ENCODE measurements at places on chromosomes 5 and 9.

- no peak for DNase-seq
These were observed 12.1 kb downstream of the DCAF12 start for GRCh38 chr9:34114436-34114835.

DNA sequence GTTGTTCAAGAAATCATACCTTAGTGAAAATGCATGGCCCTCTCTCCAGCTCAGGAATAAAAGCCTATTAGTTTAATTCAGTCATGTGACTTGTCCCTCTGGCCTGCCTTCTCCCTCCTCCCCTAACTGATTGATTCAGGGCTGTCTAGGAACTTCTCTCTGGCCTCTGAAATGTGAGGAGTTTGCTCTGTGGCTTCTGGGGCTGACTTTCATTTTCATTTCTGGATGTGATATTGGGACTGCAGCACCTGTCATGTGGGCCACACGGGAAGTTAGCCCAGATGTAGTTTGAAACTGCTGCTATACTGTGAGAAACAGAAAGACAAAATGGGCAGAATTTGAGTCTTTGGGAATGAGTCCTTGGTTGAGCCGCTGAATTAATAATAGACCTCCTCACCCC is 44.8 kb downstream of the PARP8 start:
- no peak for DNase-seq

DNA sequence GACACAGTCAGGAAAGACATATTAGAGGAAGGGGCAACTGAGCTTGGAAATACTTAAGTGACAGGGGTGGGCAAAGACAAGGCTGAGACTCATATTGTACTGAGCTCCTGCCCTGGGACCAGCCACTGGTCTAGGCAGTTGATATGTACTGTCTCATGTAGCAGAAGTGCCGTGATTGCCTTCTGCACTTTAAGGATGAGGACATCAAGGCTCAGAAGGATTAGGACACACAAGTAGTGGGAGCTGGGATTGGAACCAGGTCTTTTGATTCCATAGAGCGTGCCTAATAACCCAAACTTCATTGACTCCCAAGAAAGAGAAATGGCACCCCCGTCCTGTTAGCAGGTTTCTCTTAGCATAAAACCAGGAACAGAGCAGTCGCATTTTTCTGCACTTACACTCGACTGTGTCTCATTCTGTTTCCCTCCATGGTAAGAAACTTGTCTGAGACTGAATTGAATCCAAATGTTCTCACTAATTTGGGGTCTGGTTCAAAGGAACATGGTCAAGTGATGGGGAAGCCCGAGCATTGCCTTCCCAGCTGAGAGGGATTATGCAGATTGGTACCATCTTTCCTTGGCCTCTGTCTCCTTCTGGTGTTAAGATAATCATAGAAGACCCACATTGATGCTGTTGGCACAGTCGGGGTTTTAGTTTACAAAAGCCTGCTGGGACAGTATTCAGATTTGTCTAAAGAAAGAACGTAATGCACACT is 70.4 kb downstream of the ANGPTL2 start:
- DNase-seq, result no peak

DNA sequence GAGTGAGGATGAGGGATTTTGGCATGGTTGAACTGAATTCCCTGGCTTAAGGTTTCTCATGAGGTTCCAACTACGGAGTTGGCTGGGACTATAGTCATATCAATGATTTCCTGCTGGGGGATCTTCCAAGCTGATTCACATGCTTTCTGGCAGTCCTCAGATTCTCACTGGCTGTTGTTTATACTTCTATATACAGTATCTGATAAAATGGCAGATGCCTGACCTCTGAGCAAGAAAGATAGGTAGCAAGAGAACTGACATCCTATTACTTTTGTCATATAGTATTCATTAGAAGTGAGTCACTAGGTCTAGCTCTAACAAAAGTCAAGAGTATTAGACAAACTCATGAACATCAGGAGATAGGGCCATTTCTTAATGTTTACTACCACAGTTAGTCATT is 440.9 kb upstream of the EDIL3 start:
- no peak for DNase-seq

GRCh38 chr9:92191801-92192200 is 76.6 kb upstream of the SPTLC1 start:
- peak; percentile 23 for DNase-seq

- peak; percentile 93 for DNase-seq
These were observed 10.5 kb upstream of the EPB41L4B start for GRCh38 chr9:109331353-109331752.

DNA sequence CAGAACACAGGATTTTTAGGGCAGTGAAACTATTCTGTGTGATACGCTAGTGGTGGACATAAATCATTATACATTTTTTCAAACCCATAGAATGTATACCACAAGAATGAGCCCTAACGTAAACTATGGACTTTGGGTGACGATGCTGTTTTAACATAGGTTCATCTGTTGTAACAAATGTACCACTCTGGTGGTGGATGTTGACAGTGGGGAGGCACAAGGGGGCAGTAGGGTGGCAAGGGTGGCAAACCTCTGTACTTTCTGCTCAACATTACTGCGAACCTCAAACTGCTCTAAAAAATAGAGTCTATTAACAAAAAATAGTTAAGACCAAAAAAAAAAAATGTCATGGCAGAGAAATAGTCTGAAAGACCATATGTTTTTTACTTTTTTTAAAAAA is 9.1 kb upstream of the MVB12B start:
- DNase-seq, result no peak

DNA sequence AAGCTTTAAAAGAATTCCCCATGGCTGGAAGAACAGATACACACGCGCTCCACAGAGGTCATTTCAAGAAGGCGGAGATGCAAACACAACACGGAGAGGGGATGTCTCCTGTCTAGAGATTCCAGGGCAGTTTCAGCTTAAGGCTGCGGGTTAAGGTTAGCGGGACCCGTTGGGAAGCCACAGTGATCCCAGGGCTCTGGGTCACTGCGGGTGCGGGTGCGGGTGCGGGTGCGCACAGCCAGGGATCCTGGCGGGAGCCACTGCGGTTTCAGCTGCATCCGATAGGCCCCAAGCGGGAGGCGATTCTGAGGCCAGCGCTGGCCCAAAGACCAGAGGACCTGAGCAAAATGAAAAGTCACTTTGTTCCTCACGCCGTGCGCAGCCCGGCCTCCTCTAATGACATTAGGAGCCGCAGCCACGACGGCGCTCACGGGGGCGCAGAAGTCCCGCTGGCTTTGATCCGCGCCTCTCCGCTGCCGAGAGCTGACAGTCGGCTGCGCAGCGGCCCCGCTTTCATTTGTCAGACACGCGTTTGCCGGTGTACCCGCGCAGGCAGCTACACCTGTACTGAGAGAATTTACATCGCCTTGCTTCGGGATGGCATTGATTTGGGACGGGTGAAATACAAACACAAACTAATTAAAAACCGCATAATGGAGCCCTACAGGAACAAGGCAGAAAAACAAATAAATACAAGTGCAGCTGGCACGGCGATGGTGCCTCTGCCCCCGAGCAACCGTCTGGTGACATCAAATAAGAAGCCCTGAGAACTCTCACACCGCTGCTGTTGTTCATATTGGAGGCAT is 5.3 kb upstream of the IRX1 start:
- no peak for DNase-seq

GRCh38 chr5:123700624-123701287 is 188.8 kb downstream of the CSNK1G3 start:
- peak; percentile 91 for DNase-seq

DNA sequence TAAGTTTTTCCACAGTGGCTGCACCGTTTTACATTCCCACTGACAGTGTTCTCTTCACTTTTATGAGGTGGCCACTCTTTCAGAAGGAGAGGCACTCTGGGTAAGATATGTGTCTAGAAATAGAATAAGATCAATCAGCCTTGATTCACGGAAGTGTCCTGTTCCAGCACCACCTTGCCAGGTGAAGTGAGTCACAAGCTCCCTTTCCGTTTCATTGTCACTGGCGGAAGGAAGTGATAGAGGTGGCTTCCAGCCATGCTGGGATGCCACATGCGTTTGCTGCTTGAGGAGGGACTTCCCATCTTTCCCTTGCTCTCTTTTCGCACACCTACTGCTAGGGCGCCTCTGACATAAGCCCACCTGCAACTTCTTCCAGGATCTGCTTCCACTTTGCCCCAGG is 217.1 kb downstream of the PIK3R1 start:
- DNase-seq, result no peak

GRCh38 chr5:142784401-142784955 is 14.3 kb downstream of the ARHGAP26 start:
- DNase-seq, result no peak

DNA sequence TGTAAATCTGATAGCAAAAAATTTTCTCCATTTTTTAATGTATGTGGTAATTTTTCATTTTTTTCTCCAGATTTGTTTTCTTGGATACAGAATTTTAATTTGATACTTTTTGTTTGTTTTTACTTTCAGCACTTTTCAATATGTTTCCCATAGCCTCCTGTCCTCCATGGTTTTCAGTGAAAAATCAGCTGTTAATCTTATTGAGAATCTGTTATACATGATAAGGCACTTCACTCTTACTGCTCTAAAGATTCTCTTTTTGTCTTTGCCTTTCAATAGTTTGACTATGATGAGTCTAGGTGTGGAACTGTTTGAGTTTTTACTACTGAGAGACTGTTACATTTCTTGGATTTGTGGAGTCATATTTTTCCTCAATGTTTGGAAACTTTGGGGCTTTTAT is 455.7 kb upstream of the NUDT12 start:
- DNase-seq, result no peak

GRCh38 chr9:115350548-115350947 is 232.6 kb upstream of the TNC start:
- no peak for DNase-seq

- no peak for DNase-seq
These were observed 50.8 kb downstream of the SEMA5A start for GRCh38 chr5:9495121-9495520.

DNA sequence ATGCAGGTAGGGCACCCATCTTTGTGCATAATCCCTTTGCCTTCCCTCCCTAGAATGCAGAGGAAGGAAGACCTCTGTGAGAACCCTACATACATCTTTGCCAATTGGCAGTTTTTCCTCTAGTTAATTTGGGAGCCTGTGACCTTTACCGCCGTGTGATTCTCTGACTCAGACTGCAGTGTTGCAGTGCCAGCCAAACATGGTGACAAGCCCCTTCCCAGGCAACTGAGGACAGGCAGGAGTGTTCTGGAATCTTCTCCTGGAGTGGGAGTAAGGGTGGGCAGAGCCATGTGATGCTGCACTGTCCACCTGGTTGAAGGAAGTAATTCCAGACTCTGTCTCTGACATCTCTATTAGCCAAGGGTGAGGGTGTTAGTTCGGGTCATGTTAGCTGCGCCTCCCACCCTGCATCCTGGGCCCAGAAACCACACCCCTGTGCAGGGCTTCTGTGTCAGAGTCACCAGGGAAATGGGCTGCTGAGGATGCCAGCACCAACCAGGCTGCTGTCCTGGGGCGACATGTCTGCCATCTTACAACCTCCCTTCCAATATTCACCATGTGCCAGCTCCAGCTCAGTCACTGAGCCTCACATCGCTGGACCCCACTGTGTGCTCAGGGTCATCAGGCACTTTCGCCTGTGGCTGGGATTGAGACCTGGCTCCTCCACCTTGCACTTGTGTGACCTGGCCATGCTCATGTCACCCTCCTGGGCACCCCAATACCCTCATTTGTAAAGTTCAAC is 21.8 kb downstream of the KCNIP1 start:
- no peak for DNase-seq

DNA sequence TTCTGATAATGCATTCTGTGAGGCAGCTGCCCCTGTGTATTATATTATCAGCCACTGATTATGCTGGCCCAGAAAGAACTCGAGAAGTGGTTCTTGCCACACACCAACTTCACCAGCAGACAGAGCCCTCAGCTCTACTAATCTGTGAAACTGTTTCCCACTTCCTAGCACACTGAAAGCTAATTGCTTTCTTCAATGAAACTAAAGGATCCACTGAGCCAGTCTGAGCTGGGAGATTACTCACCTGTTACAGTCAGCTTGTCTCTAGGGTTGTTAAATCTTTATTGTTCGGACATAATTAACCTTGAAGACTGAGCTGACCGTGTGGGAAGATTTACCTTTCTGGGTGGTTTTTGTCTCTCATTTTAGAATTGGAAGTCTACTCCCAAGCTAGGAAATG is 263.2 kb downstream of the KCTD16 start:
- no peak for DNase-seq

DNA sequence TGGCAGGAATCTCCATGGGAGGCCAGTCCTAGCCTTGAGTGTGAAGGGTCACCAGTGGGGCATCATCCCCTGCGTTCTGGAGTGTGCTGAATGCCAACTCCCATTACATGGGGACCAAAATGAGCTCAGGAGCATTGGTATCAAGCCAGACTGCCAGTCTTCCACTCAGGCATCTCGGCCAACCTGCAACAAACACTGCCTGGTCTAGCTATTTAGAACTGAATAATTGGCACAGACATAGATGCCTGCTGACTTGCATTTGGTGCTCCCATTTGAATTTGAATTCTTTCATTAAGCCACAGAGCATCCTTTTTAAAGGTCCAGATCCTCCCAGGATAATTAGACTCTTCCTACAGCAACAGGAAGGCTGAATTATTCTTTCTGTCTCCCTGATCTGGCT is 116.6 kb upstream of the ABCA1 start:
- DNase-seq, result no peak

DNA sequence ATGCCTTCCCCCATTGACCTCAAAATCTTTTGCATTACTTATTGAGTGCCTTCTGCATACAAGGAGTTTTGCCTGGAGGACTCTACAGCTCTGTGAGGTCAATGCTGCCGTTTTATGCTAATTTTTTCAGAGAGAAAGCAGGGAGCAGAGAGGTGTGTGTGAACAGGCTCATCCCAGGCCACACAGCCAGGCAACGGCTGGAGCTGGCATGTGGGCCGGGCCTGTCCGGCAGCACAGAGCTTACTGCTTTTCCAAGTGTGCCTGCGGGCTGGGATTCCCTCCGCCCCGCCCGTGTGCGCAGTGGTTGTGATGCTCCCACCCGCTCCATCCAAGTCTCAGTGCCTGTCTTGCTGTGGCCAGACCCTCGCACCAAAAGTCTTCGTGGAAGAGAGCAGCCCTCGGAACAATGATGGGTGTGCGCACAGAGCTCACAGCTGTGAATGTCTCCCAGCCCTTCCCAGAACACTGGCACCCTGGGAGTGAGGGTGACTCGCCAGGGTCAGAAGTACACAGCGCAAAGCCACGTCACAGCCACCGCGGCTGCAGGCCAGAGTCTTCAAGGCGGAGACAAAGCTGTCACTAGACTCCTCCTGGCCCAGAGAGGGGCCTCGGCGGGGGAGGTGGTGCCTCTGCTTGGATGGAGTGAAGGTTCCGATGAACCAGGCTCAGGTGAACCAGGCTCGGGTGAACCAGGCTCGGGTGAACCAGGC is 82.8 kb downstream of the COL5A1 start:
- no peak for DNase-seq

GRCh38 chr9:15047028-15047551 is 136.9 kb upstream of the FREM1 start:
- no peak for DNase-seq

DNA sequence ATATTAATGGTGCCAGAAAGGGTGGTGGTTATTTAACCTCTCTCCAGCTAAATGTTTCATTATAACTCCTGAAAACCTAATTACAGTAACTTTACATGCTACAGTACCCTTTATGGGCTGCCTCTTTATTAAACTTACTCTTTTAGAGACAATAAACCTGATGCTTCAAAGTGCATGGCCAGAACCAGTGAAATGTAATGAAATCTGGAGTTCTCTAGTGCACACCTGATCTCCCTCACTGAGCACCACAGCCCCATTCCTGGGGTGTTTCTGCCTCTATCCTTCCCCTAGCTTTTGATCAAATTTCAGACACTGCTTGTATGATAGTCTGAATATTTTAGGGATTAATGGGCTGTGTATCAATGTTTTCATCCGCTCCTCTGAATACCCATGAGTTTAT is 306.5 kb upstream of the WWC1 start:
- DNase-seq, result no peak

Data from mammary epithelial cell (primary cell).